Immature natural killer cell (primary cell): ENCODE measurements at places on chromosomes 2 and 18. TPM values are rescaled to one million over a fixed set of nuclear protein-coding genes. Genes with fewer than 3 reads are reported as not detected.

CREG2 gene
- polyA plus RNA-seq = not detected

PARD3B gene
- not detected for polyA plus RNA-seq

PLGLB1 gene
- 0.67 TPM for polyA plus RNA-seq

DNA sequence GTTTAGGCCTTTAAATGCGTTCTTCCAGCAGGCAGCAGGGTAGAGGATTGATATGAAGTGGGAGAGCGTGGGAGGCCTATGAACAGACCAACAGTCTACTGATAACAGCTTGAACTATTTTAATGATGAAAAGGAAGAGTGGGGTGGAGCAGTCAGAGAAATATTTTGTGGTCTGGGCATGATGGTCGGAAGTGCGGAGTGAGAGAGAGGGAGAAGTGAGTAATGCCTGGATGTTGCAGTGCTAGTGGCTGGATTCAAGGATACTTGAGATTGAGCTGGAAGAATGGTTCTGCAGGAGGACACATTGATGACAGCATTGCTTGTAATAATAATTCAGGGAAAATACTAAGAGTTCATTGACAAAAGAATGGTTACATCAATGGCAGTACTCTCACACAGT, 151.0 kb upstream of the DAPL1 start:
- no peaks in the 10 kb centered on the region for H3K27me3 ChIP-seq
- H3K4me3 ChIP-seq = no peak overlapping the region
- DNase-seq = no peak
- H3K27ac ChIP-seq = no peak overlapping the region
- H3K4me1 ChIP-seq = no peaks in the 10 kb centered on the region

- no peak overlapping the region for H3K27ac ChIP-seq
- no peak for DNase-seq
- H3K27me3 ChIP-seq = no peaks in the 10 kb centered on the region
- no peaks in the 10 kb centered on the region for H3K4me1 ChIP-seq
- H3K36me3 ChIP-seq = no peaks in the 10 kb centered on the region
- no peak overlapping the region for H3K4me3 ChIP-seq
Measured at GRCh38 chr2:193907561-193907960, 1712.8 kb upstream of the TMEFF2 start.

GRCh38 chr2:235095569-235095968, 143.8 kb downstream of the SH3BP4 start:
- H3K4me3 ChIP-seq = no peak overlapping the region
- no peaks in the 10 kb centered on the region for H3K4me1 ChIP-seq
- H3K27me3 ChIP-seq = no peaks in the 10 kb centered on the region
- DNase-seq = no peak
- H3K36me3 ChIP-seq = no peaks in the 10 kb centered on the region
- H3K27ac ChIP-seq = no peak overlapping the region
